ENCODE measurements at places on chromosomes 12 and 14. TPM values are rescaled to one million over a fixed set of nuclear protein-coding genes. Genes with fewer than 3 reads are reported as not detected.

- H3K36me3 ChIP-seq, result no peaks in the 10 kb centered on the region
- no peak overlapping the region for H3K4me3 ChIP-seq
- no peaks in the 10 kb centered on the region for H3K27me3 ChIP-seq
These were observed 39.5 kb upstream of the RIN3 start for GRCh38 chr14:92473969-92474535.

- no peaks in the 10 kb centered on the region for H3K4me1 ChIP-seq
These were observed 115.1 kb downstream of the RIN3 start for GRCh38 chr14:92628636-92629035.

The BATF gene
- total RNA-seq, result not detected

DNA sequence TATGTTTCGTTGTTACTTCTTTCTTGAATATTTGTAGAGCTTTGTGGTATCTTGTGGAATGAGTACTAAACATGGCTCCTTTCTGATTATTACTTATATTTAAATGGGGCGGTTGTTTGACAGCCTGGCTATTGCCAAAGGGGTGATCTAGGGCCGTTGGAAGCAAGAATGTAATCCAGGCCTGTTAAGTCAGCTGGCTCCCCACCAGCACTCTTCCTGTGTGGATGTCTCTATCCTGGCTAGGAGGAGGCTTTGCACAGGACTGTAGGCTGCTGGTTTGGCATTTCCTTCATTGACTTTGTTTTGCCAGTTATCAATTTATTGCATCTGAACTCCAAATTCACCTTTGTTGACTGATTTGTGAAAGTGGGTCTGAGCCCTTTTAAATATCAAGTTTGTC lies 5.6 kb downstream of the FAM234B start:
- H3K4me1 ChIP-seq, result peaks cover 6% of the 10 kb centered on the region
- peak; percentile 29 for DNase-seq
- no peaks in the 10 kb centered on the region for H3K36me3 ChIP-seq
- H3K27me3 ChIP-seq, result no peaks in the 10 kb centered on the region

DNA sequence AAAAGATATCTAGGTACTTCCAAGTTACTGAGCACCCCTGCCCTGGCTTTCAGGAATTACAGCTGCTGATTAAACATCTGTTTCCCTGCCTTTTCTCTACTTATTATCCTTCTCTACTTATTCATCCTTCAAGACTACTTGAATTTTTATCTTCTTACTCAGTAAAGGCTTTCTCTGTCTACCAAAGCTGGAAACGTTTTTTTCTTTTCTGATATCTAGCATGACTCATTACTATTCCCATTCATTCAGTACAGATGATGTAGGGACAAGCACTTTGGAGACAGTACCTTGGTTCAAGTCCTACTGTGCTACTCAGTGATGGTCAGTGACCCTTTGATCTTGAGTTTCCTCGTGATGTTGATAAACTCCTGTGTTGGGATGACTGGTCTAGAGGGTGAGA lies 848.7 kb downstream of the NRXN3 start:
- DNase-seq, result no peak
- H3K27ac ChIP-seq, result no peak overlapping the region
- H3K4me1 ChIP-seq, result no peaks in the 10 kb centered on the region
- no peak overlapping the region for H3K4me3 ChIP-seq

DNA sequence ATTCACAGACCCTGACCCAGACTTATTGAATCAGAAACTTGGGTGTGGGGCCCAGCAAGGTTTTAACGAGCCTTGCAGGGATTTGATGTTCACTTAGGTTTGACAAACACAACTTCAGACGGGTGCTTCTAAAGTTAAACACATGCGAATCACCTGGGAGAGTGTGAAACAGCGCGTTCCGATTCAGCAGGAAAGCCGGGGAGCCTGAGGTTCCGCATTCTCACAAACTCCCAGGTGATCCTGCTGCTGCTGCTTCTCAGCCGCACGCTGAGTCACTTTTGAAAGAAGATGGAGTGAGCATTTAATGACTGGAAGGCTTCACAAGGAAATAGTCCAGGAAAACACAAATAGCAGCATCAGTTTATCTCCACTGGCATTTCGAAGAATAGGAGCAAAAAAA lies 44.2 kb upstream of the DDX11 start:
- no peaks in the 10 kb centered on the region for H3K36me3 ChIP-seq
- H3K4me1 ChIP-seq, result no peaks in the 10 kb centered on the region
- H3K27ac ChIP-seq, result no peak overlapping the region

GRCh38 chr12:16763901-16764300 lies 157.9 kb upstream of the LMO3 start:
- no peaks in the 10 kb centered on the region for H3K27me3 ChIP-seq
- peaks cover 6% of the 10 kb centered on the region for H3K4me1 ChIP-seq

DNA sequence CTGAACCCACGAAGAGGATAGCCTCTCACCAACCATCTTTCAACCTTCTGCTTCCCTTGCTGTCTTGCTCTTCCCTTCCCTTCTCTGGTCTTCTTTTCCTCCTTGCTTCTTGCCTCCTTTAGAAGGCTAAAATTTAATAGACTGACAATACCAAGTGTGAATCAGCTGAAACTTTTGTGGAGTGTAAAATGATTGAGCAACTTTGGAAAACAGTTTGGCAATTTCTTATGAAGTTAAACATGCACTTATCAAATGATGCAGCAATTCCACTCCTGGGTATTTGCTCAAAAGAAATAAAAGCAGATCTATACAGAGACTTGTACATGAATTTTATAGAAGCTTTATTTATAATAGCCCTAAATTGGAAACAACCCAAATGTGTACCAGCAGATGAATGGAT lies 3.3 kb upstream of the KRT86 start:
- H3K27ac ChIP-seq, result no peak overlapping the region
- H3K4me1 ChIP-seq, result no peaks in the 10 kb centered on the region
- no peaks in the 10 kb centered on the region for H3K36me3 ChIP-seq
- DNase-seq, result no peak

The KLRB1 gene
- not detected for total RNA-seq

GRCh38 chr12:68432622-68433021 lies 100.5 kb upstream of the MDM1 start:
- no peaks in the 10 kb centered on the region for H3K36me3 ChIP-seq
- DNase-seq, result no peak
- H3K27me3 ChIP-seq, result no peaks in the 10 kb centered on the region

DNA sequence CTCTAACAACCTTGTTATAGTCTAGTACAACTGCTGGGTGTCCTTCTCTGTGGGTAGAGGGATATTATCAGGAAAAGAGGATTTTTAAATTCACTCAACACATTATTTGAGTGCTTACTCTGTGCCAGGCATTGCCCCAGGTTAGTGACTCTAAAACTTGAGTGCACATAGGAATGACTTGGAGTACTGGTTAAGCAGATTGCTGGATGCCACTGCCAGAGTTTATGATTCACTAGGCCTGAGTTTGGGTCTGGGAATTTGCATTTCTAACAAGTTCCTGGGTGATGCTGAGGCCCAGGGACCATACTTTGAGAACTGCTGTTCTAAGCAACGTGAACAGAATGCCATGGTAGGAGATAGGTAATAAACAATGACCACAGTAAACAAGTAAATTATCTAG lies 96.6 kb downstream of the CFAP54 start:
- H3K4me3 ChIP-seq, result no peak overlapping the region
- DNase-seq, result no peak
- H3K4me1 ChIP-seq, result no peaks in the 10 kb centered on the region
- no peaks in the 10 kb centered on the region for H3K27me3 ChIP-seq

The DDX11 gene
- 196 TPM for total RNA-seq

DNA sequence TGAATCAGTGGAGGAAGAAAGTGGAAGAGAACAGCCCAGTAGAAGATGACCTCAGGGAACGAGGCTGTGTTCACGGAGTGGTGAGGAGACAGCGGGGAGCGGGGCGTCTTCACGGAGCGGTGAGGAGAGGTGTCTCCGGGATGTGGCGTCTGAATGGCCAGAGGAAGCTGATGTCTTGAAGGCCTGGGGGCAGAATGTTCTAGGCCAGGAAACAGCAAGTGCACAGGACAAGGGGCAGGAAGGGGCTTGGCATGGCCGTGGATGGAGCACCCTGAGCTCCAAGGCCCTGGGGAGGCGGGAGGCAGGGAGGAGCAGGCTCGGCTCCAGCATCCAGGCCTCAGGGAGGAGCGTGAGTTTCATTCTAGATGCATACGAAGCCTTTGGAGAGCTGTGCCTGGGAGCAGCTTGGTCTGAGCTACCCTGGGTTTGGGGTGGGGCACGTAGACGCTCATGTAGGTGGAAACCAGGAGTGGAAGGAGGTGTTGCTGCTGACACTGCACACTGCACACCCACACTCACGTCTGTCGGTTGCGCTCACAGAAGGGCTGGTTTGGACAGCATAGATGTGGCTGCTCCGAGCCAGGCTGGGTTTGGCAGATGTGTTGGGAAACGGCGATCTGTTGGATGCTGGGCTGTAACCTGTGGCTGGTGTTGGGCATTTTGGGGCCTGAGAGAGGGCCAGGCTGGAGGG lies 131.6 kb downstream of the ADGRD1 start:
- H3K4me3 ChIP-seq, result no peak overlapping the region
- H3K36me3 ChIP-seq, result no peaks in the 10 kb centered on the region
- H3K4me1 ChIP-seq, result no peaks in the 10 kb centered on the region

DNA sequence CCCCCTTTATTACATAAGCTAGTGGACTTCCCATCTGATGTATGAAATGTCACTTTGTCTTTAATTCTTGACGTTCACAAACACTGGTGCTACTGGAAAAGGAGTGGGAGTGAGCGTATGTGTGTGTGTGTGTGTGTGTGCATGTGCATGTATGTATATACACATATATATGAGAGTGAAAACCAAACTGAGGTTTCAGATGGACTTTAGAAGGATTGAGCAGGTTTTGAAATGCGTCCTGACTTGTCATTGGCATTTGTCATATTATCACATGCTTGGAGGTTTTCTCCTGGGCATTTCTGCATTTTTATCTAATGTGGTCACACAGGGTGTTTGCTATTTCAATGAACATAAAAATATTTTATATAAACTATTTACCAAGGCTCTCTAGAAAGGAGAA lies 1085.9 kb downstream of the BCL11B start:
- no peaks in the 10 kb centered on the region for H3K27me3 ChIP-seq
- no peak overlapping the region for H3K4me3 ChIP-seq
- no peak overlapping the region for H3K27ac ChIP-seq
- no peak for DNase-seq
- H3K36me3 ChIP-seq, result no peaks in the 10 kb centered on the region
- H3K4me1 ChIP-seq, result no peaks in the 10 kb centered on the region

DNA sequence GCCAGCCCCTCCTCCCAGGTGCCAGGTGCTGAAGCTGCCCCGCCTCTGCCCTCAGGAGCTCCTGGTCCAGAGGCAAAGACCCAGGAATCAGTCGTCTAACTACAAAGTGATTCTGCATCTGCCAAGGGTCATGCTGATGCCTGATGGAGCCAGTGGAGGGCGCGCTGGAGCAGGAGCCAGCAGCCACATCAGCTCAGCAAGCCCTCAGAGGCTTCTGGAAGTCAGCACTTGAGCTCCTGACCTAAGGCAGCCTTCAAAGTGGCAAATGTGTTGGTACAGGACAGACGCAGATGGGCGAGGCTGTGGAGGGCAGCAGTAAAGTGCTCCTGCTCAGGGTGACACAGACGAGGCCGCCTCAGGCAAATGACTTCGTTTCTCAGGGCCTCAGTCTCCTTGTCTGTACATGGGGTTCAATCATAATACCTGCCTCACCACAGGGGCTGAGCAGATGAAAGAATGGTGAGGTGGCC lies 10.9 kb downstream of the C12orf43 start:
- peaks cover 36% of the 10 kb centered on the region for H3K36me3 ChIP-seq
- no peak overlapping the region for H3K27ac ChIP-seq
- no peaks in the 10 kb centered on the region for H3K27me3 ChIP-seq
- H3K4me1 ChIP-seq, result no peaks in the 10 kb centered on the region

GRCh38 chr14:23160924-23161522 lies 22.4 kb downstream of the SLC7A8 start:
- peaks cover 29% of the 10 kb centered on the region for H3K4me1 ChIP-seq
- no peak overlapping the region for H3K4me3 ChIP-seq
- no peaks in the 10 kb centered on the region for H3K27me3 ChIP-seq
- H3K36me3 ChIP-seq, result no peaks in the 10 kb centered on the region

DNA sequence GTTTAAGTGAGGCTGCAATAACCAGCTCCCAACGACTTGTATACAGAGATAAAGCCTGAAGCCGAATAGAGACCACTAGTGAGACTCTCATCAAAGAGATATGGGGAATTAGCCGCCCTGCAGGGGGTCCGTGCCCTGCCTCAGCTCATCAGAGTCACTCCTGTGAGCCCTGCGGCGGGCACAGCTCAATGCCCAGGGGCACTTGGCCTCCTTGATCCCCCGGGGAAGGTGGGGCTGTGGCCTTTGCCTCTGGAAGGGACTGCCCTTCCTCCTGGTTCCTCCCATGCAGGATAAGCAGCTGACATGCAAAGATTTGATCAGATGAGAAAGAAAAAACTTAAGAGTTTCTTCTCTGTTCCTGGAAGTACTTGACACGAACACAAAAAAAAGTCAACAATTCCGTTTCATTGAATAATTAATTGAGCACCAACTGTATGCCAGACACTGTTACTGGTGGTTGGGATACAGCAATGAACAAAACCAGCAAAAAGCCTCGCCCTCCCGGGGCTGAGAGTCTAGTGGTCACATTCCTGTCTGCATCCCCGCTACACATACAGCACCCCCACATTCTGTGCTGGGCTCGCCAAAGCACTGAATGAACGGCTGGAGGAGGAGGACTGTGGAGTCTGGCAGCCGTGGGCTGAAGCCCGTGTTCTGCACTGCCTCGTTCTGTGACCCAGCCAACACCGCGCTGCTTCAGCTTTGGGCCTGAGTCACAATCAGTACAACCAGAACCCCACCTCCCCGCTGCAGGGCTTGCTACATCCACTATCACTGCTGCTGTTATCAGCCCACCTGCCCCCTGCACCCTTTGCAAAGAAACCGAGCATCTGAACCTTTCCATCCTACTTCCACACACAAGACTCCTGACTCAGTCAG lies 10.3 kb downstream of the TTC7B start:
- H3K4me3 ChIP-seq, result no peak overlapping the region
- H3K4me1 ChIP-seq, result peaks cover 5% of the 10 kb centered on the region
- no peak overlapping the region for H3K27ac ChIP-seq

DNA sequence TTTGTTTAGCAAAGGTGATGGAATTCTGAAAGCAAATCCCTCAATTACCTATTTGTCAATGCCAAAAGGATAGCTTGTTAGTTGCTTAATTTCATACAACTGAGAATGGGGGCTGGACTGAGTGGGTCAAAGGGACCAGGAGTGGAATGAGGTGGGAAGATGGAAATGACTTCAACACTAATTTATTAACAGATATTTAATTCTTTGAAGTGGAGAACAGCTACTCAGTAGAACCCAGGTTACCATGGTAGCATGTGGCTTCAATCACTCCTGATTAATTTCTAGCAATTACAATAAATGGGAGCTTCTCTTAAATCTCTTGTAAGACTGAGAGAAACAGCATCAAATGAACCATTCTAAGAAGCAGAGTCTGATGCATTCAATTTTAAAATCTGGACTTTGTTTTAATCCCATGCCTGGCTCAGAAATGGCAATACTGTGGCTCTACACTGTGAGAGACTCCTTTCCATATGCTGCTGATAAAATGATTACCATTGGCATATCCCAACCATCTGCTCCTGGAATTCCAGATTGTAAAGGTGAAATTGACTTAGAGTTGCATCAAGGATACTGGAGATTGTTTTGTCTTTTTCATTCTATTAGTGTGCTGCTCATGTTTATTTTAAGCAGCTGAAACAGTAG lies 607.8 kb downstream of the SNAPC1 start:
- no peaks in the 10 kb centered on the region for H3K4me1 ChIP-seq
- H3K27ac ChIP-seq, result no peak overlapping the region
